Activated T-cell treated with anti-CD3 and anti-CD28 coated beads, Interleukin-2, amount 50 U/mL, for 24 hours (primary cell): ENCODE measurements at places on chromosomes 3 and 15.
A peak's percentile ranks its signal among the peaks of the same experiment; 100 is the strongest.

- no peak for DNase-seq
- H3K27me3 ChIP-seq = no peaks in the 10 kb centered on the region
- no peak overlapping the region for H3K27ac ChIP-seq
- no peaks in the 10 kb centered on the region for H3K36me3 ChIP-seq
These were observed 12.1 kb downstream of the ARPP21 start for GRCh38 chr3:35651426-35651825.

DNA sequence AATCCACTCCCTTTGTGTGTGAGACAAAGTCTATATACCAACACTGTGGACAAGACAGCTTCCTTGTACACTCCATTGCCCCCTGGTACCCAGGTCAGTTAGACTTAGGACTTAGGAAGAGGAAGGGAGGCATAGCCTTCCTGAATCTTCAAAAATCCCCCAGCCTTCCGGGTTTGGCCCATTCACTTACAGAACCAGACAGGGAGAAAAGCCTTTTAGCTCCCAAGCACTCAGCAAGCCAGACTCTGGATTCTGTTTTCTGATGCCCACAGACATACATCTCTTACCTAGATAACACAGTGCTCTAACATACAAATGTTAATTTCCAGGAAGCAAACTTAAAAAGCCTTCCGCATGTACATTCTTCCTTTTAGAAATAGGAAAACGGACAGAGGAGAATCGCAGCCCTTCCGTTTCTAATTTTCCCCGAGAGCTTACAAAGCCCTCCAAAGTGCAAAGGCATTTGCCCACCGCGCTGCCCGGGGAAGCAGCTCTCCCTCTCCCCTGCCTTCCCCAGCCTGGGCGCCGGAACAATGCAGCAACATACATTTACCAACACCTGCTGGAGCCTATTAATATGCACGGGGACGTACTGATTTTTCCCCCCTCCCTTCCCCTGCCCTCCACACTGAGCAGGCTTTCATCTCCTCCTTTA is 442.0 kb downstream of the MAGI1 start:
- no peak overlapping the region for H3K4me3 ChIP-seq
- H3K27ac ChIP-seq = no peak overlapping the region
- no peaks in the 10 kb centered on the region for H3K36me3 ChIP-seq
- DNase-seq = no peak
- H3K4me1 ChIP-seq = no peaks in the 10 kb centered on the region

DNA sequence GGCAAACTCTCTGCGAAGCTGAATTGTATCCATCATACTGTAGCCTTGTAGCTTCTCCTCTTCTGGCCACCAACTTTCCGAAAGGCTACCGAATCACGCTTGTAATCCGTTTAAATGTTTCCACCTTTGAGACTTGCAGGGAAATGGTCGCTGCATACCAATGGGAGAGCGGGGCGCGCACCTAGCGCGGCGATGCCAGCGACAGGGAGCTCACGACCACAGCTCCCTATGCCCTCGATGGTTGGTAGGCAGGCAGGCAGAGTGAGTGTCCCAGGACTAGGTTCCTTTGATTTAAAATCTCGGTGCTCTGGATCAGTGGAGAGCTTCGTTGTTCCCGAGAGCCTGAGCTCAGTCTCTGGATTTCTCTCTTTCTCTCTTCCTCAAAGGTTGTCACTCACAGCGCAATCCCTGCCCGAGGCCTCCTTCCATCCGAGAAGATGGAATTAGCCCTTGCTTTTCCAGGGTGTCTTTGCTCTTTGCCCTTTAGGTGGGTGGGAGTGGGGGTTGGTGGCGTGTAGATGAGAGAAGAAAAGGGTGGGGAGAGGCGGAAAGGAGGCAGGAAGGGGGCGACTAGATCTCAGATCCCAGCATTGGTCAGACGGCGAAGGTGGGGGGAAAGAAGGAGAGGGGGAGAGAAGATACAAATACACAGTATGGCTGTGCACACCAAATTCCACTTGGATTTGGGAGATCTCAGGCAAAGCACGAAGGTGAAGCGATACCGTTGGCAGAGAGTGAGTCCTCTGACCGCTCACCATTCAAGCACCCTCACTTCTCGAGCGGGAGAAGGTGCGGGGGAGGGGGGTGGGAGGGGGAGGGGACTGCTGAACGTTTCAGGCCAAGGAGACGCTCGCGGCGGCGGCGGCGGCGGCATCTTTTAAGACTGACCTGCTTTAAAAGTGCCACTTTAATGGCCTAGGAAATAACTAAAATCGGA is at the start of gene SLITRK3:
TSS of gene SLITRK3 (minus strand) at position 745 of the 937 bp plus-strand sequence. CDS start 5,554 bp downstream, outside the sequence.
- no peak within 1 kb of the TSS for H3K27ac ChIP-seq
- H3K27me3 ChIP-seq = peaks cover 67% of the 10 kb centered on the region
- no peaks in the 10 kb centered on the region for H3K36me3 ChIP-seq
- peak within 1 kb of the TSS; percentile 32 for H3K4me3 ChIP-seq
- DNase-seq = no peak
- peaks cover 20% of the 10 kb centered on the region for H3K4me1 ChIP-seq

GRCh38 chr3:3089017-3089416 is 21.2 kb downstream of the IL5RA start:
- no peak overlapping the region for H3K27ac ChIP-seq
- no peak overlapping the region for H3K4me3 ChIP-seq
- H3K4me1 ChIP-seq = peaks cover 2% of the 10 kb centered on the region

DNA sequence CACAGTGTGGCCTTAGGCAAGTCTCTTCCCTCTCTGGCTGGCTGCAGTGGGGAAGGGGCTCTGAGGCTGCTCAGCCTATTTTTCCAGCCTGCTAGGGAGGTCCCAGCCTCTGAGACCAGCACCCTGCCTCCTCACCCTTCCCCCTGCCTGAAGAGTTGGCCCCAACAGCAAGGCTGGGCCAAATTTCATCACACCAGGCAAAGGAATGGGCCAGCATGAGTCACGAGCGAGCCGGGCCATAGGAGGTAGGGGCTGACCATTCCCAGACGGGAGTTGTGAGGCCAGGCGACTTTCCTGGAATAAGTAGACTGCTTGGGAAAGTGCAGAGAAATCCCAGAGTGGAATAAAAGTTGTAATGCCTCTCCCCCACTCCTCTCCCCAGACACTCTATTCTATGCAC is 5.7 kb upstream of the FBLN2 start:
- no peak overlapping the region for H3K4me3 ChIP-seq
- H3K4me1 ChIP-seq = peaks cover 20% of the 10 kb centered on the region
- H3K36me3 ChIP-seq = no peaks in the 10 kb centered on the region
- no peak for DNase-seq

DNA sequence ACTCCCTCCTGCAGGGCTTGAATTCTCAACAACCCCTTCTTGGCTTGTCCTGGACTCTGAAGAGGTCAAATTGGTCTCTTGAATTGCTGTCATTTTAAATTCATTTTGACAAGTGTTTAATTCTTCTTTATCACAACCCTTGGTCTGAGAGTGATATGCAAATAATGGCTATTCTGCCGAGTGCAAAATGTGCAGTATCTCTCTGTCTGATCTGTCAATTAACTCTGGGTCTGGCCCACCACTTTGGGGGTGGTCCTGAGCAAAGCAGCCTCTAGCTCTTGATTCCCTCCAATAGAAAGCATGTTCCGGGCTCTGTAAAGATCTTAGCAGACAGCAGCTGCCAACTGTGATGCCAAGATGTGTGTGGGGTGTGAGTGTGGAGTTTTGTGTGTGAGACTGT is 2.2 kb upstream of the IGDCC3 start:
- no peaks in the 10 kb centered on the region for H3K36me3 ChIP-seq
- peaks cover 46% of the 10 kb centered on the region for H3K27me3 ChIP-seq
- peaks cover 21% of the 10 kb centered on the region for H3K4me1 ChIP-seq
